ENCODE measurements at places on chromosomes 16 and 17. TPM values are rescaled to one million over a fixed set of nuclear protein-coding genes. Genes with fewer than 3 reads are reported as not detected.

DNA sequence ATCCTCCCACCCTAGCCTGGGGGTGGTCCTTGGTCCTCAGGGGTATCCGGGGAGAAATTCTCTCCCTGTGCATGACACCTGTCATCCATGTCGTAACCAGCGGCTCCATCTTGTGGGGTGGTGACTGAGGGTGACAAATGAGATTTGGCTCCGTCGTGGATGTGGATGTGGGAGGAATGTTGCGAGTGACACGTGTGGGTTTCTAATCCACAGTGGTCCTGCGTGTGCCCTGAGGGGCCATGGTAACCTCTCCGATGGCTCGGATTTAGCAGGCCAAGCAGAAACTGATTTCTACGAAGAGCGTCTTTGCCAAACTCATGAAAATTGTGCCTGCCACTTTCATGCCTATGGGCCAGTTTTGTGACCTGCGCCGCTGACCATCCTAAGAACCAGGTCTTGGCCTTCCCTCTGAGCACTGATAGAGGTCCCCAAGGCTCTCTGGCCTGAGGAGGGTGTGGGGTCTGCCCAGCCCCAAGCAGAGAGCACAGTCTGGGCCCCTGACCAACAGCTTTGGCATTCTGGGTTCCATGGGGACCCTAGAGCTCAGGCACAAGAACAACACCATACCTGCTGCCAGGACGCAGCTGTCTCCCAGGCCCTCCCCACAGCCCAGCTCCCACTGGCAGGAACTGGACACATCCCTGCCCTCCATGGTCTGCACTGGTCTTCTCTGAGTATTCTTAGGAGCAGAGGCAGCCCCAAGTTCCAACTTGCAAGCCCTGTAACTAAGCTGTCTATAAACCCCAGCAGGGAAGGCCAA lies 79.0 kb downstream of the AMFR start:
- no peak for DNase-seq

Gene TMEM95
- total RNA-seq, result 0.38 TPM

Gene USB1
- 72.9 TPM for total RNA-seq

DNA sequence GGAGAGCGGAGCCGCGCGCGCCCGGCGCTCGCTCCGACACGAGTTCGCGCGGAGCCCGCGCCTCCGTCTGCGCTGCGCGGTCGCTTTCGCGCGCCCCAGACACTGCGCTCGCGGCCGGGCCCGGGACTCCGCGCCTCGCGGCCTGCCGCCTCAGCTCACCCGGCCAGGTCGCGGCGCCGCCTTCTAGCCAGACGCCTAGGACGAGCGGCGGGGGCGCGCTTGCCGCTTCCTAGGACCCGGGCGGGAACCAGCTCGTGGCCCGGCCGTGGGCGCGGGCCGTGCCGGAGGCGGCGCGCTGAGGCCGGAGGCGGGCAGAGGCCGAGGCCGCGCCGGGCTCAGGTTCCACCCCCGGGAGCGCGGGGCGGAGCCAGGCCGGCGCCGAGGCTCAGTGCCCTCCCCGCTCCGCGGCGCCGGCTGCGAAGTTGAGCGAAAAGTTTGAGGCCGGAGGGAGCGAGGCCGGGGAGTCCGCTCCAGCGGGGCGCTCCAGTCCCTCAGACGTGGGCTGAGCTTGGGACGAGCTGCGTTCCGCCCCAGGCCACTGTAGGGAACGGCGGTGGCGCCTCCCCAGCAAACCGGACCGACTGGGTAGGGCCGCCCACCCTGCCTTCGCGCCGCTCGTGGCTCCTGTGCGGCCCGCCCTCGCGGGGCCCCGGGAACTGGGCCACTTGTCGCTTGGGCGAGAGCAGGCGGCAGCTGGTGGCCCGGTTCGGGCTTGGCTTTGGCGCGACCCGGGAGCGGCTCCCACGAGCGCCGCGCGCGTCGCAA lies at the start of gene SPHK1:
SPHK1 (plus strand) TSS at position 388 of the 765 bp plus-strand sequence. CDS start 1,036 bp downstream, outside the sequence.
- peak; percentile 83 for DNase-seq

GRCh38 chr17:48795444-48796162 lies 21.4 kb downstream of the TTLL6 start:
- no peak for DNase-seq

- no peak for DNase-seq
Measured at GRCh38 chr17:40025991-40026815, 11.0 kb downstream of the CSF3 start.

DNA sequence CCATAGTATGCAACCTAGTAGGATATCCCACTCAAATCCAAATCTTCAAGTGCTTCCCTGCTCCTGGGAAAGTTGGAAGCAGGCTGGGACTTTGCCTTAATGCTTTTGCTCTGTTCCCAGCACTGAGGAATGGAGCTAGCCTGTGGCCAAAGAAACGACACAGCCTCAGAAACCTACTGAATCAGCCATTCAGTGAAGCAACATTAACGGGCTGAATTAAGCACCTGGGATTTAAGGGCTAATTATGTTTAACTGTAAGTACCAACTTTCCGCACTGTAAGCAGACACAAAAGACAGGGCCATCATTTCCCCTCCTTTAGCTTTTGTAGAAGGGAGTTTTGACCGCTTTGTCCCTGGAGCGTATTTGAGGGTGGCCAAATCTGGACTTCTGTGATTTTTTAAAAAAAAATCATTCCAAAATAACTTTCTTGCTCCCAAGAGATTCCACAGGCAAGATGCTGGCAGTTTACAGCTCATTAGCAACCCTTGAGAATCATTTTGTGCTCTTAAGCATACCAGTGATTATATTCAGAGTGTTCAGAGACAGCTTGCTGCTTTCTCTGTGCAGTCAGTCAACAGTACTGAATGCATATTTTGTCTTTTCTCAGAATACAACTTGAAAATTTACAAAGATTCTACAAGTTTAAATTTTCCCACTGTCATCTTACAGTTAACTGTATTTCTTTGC lies 17.6 kb upstream of the NOL11 start:
- no peak for DNase-seq

GRCh38 chr17:57679356-57679755 lies 65.7 kb downstream of the CCDC182 start:
- DNase-seq, result peak; percentile 36

GRCh38 chr16:53753431-53753830 lies 49.5 kb downstream of the FTO start:
- no peak for DNase-seq

GRCh38 chr17:33038740-33039139 lies 47.1 kb downstream of the SPACA3 start:
- DNase-seq, result peak; percentile 89

GRCh38 chr16:19659554-19659953 lies 58.5 kb downstream of the KNOP1 start:
- DNase-seq, result no peak

Gene OSGIN1
- 0.48 TPM for total RNA-seq

Gene CCDC78
- 8.5 TPM for total RNA-seq

Gene ASB16
- 0.19 TPM for total RNA-seq
